ENCODE measurements at places on chromosomes 12 and 14.

DNA sequence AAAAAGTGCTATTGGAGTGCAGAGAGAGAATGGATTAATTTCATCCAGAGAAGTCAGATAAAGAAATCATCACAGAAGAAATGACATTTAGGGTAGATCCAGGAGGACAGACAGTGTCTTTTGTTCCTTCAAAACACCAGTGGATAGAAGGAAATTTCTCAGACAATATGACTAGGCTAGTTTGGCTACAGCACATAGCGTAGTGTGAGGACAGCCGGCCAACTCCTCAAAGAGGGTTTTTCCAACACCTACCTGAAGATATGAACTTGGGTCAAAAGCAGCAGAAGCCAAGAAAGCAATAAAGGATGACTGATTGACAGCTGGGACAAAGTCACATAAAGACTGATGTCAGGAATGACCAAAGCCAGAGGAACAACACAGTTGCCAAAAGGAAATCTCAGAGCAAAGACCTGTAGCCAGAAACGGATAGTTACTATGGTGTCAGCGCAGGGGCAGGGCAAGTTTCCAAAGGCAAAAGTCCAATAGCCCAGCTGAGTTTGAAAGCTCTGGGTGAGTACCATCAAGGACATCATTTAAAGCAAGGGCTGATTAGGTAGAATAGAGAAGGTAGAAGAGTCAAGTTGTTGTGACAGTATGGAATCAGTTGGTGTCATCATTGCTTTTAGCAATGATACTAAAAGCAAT, 58.7 kb upstream of the PDE3A start:
- DNase-seq: no peak

GRCh38 chr12:77102123-77102522, 36.8 kb upstream of the E2F7 start:
- DNase-seq: peak; percentile 63

GRCh38 chr12:99389751-99390150, 257.8 kb upstream of the GARIN6 start:
- no peak for DNase-seq

GRCh38 chr12:60345442-60345841, 749.6 kb downstream of the SLC16A7 start:
- no peak for DNase-seq

- DNase-seq: no peak
These were observed 208.3 kb downstream of the NAV3 start for GRCh38 chr12:78038986-78039385.

DNA sequence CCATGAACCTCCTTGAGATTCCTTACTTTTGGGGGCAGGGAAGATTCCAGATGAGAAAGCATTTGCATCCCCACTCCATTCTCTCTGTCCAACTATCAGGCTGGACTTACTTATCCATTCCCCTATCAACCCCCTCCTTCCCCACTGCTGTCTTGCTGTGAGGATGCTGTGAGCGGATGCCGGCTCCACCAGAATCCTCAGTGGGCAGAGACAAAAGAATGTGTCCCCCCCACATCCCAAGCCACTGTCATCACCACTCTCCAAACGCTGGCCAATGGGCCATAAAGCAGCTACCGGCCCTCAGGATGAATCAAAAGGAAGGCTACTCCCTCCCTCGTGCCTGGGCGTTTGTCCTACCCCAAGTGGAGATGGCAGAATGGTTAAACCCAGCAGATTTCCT, 173.0 kb upstream of the NTF3 start:
- DNase-seq: no peak

GRCh38 chr14:55192054-55192621, 753 bp upstream of the DLGAP5 start:
- DNase-seq: no peak

- DNase-seq: no peak
These were observed 1.6 kb downstream of the ANKRD33 start for GRCh38 chr12:51889216-51890132.

DNA sequence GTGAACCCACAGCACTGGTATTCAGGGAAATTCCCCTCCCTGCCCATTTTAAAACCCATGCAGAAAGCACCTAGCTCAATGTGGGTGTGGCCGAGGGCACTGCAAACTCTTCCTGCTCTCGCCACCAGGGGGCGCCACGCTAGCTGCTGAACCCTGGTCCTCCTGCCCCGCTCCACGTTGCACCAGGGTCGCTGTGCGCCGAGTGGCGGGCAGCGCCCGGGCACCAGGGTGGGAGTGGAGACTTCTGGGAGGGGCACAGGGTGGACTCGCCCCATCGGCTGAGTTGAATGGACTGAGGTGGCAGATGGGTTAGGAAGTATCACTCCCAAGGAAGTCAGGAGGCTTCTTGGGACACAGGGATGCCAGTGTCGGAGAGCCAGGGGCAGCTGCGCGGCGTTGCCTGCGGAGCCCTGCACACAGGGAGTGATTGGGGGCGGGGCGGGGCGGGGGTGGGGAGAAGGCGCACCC, 48.1 kb upstream of the BCL11B start:
- peak; percentile 12 for DNase-seq

DNA sequence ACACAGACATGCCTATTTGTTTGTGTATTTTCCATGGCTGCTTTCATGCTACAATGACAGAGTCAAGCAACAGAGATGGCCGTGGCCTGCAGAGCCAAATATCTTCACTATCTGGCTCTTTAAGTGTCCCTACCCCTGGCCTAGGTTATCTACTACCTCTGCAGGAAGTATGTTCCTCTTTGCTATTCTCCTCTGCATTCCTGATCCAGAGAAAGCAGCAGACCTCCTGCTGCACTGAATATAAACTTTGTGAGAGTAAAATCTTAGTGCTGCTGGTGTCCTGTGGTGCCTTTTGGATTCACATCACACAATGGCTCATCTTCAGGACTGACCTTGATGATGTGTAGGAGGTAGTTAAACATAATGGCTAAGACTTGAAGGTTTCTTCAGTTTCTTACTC, 233.4 kb downstream of the IPO8 start:
- DNase-seq: no peak

- DNase-seq: no peak
These were observed 55.3 kb upstream of the STON2 start for GRCh38 chr14:81455390-81455789.

GRCh38 chr12:30624009-30624408, 71.7 kb downstream of the IPO8 start:
- no peak for DNase-seq

DNA sequence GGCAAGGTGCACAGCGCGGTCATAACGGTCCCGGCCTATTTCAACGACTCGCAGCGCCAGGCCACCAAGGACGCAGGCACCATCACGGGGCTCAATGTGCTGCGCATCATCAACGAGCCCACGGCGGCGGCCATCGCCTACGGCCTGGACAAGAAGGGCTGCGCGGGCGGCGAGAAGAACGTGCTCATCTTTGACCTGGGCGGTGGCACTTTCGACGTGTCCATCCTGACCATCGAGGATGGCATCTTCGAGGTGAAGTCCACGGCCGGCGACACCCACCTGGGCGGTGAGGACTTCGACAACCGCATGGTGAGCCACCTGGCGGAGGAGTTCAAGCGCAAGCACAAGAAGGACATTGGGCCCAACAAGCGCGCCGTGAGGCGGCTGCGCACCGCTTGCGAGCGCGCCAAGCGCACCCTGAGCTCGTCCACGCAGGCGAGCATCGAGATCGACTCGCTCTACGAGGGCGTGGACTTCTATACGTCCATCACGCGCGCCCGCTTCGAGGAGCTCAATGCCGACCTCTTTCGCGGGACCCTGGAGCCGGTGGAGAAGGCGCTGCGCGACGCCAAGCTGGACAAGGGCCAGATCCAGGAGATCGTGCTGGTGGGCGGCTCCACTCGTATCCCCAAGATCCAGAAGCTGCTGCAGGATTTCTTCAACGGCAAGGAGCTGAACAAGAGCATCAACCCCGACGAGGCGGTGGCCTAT, 875 bp downstream of the HSPA2 start:
- DNase-seq: no peak

GRCh38 chr14:43901911-43902673, 605.0 kb downstream of the FSCB start:
- no peak for DNase-seq

DNA sequence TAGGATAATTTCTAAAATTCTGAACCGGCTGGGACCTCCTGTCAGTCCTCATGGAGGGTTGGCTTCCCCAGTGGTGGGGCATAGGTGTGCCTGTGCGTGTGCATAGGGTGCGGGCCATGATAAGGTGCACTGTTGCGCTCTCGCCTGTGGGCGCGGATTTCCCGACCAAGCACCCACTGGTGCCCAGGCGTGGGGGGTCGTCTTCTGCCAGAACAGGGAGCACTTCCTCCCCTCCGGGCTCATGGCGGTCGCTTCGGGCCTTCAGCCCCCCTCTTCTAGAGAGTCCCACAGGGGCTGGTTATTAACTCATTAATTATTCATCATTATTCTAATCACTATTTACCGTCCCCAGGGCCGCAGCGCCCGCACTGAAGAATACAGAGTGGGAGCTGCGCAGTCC, 2.8 kb downstream of the C1QL4 start:
- DNase-seq: no peak

- DNase-seq: no peak
These were observed 18.9 kb upstream of the NUP107 start for GRCh38 chr12:68667896-68668295.
